Progenitor cell of endocrine pancreas (in vitro differentiated cells): ENCODE measurements at places on chromosomes 6 and 20.

DNA sequence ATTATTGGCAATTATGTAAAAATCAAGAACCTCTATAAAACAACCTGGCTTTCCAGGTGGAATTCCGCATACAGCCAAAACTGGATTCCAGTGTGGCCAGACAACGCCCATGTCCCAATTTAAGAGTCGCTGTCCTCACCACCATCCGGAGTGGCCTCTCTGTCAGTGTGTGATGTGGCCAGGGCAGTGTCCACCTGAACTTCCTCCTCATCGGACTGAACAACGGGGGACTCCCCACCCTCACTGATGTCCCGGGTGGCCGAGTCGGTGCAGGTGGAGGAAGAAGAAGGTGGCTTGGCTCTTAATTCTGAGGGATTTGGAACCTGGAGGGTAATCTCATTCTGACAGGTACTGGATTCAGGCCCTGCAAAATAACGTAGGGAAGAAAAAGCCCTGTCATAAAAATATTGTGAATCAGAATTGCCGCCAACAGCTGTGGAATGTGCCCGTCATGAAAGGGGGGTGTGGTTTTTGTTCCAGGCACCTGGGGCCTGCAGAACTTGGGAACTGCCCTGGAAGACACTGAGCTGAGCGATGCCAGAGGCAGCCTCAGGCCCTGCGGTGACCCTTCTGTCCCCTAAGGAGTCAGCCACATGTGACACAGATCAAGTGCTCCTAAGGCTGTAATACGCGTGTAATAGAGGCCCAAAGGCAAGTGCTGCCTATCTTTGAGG lies 139.8 kb downstream of the DTNBP1 start:
- H3K4me3 ChIP-seq, result no peak overlapping the region
- H3K36me3 ChIP-seq, result peaks cover 70% of the 10 kb centered on the region
- no peak overlapping the region for H3K27ac ChIP-seq
- no peak for DNase-seq
- no peaks in the 10 kb centered on the region for H3K4me1 ChIP-seq

GRCh38 chr6:35725081-35725708 lies 11.6 kb upstream of the ARMC12 start:
- no peak overlapping the region for H3K27ac ChIP-seq
- no peak for DNase-seq
- no peak overlapping the region for H3K4me3 ChIP-seq
- peaks cover 42% of the 10 kb centered on the region for H3K27me3 ChIP-seq

DNA sequence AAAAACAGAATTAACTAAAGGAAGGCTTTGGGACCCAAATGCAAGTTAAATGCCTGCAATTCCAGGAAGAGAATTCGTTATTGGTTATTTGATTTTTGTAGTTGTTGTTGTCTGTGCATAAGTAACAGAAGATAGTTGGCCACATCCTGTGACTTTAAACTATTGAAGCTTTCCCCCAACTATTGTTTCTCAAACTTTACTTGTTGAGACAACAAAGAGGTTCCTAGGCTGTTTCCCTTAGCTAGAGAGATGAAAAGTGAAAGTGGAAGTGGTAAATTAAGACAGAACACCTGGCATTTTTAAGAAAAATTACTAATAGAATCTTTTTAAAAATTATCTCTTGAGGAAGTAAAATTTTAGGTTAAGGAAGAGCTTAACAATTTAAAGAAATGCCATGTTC lies 525.2 kb downstream of the PKHD1 start:
- H3K27ac ChIP-seq, result no peak overlapping the region
- no peaks in the 10 kb centered on the region for H3K36me3 ChIP-seq
- no peak overlapping the region for H3K4me3 ChIP-seq
- no peak for DNase-seq
- H3K27me3 ChIP-seq, result peaks cover 2% of the 10 kb centered on the region

DNA sequence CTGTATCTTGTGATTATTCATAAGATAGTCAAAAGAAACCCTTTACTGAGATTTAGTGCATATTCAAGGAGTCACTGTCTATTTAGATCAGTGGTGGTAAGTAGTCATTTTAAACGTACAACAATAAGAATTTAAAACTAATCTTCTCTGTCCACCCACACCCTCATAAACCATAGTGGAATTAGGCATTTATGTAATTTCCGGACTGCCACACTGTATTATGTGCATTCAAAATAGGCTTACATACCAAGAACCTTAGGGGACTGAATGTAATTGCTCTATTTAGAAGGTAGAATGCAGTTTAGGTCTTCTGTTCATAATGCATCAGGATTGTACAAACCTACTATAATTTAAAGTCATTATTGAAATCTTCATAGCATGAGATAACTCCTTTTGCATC lies 685.4 kb downstream of the TENT5A start:
- H3K4me3 ChIP-seq, result no peak overlapping the region
- H3K27me3 ChIP-seq, result no peaks in the 10 kb centered on the region
- no peak overlapping the region for H3K27ac ChIP-seq

GRCh38 chr20:57702091-57702490 lies 7.7 kb downstream of the PMEPA1 start:
- H3K4me3 ChIP-seq, result no peak overlapping the region
- H3K27me3 ChIP-seq, result peaks cover 3% of the 10 kb centered on the region
- DNase-seq, result no peak
- peaks cover 14% of the 10 kb centered on the region for H3K4me1 ChIP-seq
- H3K27ac ChIP-seq, result no peak overlapping the region
- H3K36me3 ChIP-seq, result peaks cover 1% of the 10 kb centered on the region

- H3K4me1 ChIP-seq, result no peaks in the 10 kb centered on the region
- H3K36me3 ChIP-seq, result no peaks in the 10 kb centered on the region
- no peak overlapping the region for H3K4me3 ChIP-seq
- H3K27me3 ChIP-seq, result peaks cover 41% of the 10 kb centered on the region
- DNase-seq, result no peak
Measured at GRCh38 chr20:60219984-60220562, 261.9 kb downstream of the CDH26 start.
